ENCODE measurements at places on chromosomes 12 and 14. TPM values are rescaled to one million over a fixed set of nuclear protein-coding genes. Genes with fewer than 3 reads are reported as not detected.

- DNase-seq, result no peak
Observed at GRCh38 chr14:86333493-86333892, 803.5 kb downstream of the FLRT2 start.

GRCh38 chr12:48336061-48336460, 14.7 kb downstream of the ZNF641 start:
- DNase-seq, result no peak

DNA sequence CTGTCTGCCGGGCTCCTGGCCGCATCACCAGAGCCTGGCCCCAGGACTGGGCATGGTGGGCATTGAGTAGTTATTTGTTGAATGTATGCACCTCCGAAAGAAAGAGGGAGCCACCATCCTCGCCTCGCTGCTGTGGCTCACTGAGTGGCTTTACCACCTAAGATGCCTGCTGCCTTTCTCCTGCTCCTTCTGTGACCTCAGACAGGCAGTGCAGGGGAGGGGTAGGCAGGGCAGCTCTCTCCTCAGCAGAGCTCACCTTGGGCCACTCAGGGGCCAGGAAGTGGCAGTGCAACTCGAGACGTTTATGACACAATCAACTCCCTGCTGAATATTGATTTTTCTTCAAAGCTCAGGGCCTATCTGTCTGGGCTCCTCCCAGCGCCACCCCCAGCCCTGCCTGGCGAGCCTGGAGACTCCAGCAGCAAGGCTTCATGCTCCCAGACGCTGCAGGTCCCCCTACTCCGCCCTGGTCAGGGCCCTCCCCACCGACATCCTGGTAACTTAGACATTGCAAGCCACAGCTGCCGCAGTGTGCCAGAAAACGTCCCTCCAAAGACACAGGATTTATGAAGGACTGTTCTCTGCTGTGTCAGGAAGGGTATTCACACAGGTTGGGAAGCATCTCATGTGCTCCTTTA, 84.3 kb upstream of the DIO3 start:
- DNase-seq, result peak; percentile 43

DNA sequence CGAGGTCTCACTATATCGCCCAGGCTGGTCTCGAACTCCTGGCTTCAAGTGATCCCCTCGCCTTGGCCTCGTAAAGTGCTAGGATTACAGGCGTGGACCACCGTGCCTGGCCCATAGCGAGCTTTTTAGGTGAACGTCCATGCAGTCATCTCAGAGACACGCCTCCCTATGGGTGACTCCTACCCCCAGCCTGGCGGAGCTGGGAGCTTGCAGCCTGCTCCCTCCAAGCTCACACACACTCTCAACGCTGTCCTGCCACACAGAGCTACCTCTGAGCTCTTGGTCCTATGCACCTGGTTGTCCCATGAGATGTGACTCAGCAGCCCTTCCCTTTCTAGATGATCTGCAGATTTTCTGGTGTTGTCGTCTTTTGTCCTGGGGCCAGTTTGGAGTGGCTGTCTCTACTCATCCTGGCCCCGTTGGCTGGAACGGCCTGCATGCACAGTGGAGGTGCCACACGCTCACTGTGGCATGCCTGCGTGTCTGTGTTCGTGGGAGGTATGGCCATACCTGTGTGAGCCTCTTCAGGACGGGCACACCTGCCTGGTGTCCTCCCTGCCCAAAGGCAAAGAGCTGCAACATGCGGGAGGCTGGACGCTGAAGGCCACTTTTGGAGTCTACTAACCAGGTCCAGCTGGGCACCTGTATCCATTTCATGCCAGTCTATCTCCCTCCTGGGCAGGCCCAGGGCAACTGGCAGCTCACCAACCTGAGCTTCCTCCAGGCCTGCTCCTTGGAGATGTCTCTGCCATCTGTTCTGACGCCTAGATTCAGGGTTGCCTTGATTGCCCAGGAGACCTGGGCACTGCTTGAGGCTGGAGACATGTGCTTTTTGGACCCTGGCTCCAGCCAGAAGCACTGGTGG, 18.1 kb downstream of the CABP1 start:
- no peak for DNase-seq

DNA sequence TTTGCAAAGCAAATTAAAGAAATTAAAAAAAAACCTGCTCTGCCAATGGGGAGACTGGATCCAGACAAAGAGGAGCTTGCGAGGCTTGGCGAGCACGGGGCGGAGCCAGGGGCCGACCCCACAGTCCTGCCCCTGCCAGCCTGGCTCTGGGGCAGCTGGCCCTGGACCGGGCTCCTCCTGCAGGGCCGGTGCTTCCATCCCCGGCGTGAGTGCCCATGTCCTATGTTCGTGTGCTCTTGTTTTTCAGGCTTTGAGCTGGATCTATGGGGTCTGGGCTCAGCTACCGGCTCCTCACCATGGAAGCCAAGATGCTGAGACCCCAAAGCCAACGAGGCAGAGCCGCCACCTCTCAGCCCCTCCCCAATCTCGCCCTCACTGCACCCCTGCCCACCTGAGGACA, 176.8 kb downstream of the KIF26A start:
- DNase-seq, result no peak

- peak; percentile 23 for DNase-seq
Observed at GRCh38 chr12:112381406-112381882, 787 bp downstream of the HECTD4 start.

DNA sequence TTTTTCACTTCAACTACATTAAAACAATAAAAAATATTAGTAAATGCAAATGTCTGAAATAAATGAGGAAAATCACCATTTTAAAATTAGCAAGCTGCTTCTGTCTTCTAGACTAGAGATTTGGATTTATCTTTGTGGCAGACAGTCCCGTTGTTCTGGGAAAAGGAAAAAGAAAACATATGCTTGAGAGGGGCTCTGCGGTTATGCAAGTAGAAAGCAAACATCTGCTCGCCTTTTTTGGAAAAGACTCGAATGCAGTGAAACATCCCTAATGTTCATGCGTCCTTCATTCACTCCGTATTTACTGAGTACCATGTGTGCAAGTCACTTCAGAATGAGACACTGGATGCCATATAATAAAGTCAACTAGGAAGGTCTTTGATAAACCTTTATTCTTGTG, 44.9 kb downstream of the IFNG start:
- DNase-seq, result peak; percentile 9

- DNase-seq, result no peak
Observed at GRCh38 chr14:68630081-68630571, 162.7 kb downstream of the ZFP36L1 start.

DNA sequence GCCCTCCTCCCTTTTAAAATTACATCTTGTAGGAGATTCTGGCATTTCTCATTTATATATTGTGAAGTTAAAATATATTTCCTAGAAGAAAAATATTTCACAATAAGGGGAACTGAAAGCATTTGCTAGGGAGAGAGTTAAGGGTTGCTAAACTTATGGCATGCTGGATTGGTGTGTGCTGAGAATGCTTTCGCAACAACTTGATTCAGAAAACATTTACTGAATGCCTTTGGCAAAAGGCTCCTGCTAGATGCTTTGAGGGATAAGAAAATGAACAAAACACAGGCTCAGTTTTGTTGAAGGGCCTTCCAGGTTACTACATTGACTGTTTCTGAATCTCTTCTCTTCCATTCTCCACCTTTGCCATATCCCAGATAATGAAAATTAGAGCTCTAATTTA, 67.5 kb downstream of the DIP2B start:
- no peak for DNase-seq

DNA sequence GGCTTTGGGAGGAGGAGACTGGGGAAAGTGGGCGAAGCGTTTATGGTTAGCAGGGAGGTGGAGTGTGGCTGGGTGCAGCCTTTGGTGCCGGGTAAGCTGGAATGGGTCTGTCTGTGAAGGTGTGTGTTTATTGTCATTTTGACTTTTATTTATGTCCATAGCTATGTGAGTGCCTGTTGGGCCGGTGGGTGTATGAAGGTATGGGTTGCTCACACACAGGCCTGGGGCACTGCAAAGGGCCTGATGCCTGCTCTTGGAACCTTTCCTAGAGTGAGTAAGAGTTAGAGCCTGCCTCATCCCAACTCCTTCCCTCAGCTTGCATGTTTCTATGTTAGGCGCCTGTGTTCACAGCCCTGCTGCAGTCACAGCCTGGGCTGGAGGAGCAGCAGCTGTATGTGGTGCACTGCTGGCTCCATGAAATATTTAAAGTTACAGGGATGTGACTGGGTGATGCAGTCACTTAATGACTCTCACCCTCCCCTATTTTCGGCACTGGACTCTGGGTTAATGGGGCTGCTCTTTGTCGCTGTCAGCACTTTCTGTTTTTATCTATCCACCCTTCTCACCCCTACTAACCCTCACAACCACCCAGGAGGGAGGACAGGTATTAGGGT, 2.6 kb upstream of the PPP1R1A start:
- no peak for DNase-seq

DNA sequence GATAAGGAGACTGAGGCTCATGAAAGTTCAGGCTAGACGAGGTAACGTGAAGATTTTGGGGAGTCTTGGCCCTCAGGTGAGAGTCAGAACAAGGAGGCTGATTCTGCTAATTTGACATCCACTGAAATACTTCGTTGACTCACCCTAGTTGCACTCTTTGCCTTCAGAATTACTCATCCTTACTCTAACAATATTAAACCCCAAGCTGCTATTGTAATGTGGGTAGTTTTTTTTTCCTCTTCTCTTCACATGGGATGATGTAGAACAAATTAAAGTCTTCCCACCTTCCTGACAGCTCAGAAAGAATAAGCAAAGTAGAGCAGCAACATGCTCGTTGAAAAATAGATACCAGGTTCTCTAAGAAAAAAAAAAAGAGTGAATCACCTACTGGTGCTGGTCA, 22.0 kb upstream of the SRRM4 start:
- no peak for DNase-seq

CHGA gene
- polyA plus RNA-seq, result 0.19 TPM

HOXC13 gene
- not detected for polyA plus RNA-seq

MFAP5 gene
- polyA plus RNA-seq, result 2.3 TPM

SOCS4 gene
- 21.5 TPM for polyA plus RNA-seq

OVCH1 gene
- polyA plus RNA-seq, result 0.26 TPM

GAS2L3 gene
- polyA plus RNA-seq, result 24.4 TPM

IFI27 gene
- 7.3 TPM for polyA plus RNA-seq

CCDC175 gene
- polyA plus RNA-seq, result 0.73 TPM

PELI2 gene
- polyA plus RNA-seq, result 26.0 TPM
